ENCODE measurements at places on chromosomes 12 and 14.

DNA sequence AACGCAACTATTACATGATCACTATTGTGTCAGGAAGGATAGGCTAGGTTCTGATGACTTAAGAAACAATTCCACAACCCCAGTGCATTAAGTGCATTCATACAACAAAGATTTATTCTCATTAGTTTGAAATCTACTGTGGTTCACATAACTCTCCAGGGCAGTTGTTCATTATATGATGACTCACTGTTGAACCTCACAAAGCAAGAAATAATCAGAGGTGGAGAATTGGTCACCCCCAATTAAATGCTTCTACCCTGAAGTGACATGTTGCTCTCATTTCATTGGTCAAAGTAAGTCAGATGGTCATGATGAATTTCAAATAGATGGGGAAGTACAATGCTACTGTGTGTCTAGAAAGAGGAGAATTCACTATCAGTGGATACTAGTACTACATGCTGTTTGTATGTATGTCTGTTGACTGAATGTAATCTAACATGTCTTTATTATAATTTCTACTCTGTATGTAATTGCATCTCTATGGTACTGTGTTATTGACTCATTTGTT is 6.1 kb upstream of the HELB start:
- DNase-seq: no peak

- DNase-seq: no peak
Observed at GRCh38 chr12:130698106-130698505, 18.0 kb downstream of the RIMBP2 start.

DNA sequence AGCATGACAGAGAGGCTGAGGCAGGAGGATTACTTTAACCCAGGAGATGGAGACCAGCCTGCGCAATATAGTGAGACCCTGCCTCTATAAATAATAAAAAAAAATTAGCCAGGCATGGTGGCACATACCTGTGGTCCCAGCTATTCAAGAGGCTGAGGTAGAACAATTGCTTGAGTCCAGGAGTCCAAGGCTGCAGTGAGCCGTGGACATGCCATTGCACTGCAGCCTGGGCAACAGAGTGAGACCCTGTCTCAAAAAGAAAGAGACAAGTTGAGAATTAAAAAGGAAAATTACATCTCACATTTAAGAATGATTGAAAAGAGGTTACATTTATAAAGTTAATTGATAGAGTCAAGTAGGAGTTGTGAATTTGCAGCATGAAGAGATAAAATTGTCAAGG is 91.4 kb upstream of the TMPO start:
- no peak for DNase-seq

DNA sequence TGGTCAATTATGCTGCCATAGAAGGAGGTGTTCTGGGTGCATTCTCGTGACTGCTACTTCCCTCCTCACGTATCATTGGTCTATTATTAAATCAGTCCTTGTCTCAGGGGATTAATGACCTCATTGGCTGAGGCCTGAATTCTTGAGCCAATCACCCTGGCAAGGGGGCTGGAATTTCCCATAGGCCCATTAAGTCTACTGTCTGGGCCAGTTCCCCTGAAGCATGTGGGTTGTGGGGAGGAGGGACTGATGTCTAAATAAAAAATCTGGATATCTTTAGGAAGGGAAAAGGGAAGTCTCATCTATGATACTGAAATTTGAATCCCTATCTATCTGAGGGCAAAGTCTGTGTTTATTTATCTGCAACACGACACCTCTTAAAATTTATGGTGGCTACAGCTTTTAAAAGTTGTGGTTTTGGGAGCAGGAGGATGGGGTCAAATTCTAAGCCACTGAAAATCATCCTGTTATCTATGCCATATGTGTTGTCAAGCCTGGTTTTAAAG is 71.9 kb downstream of the DYRK2 start:
- DNase-seq: no peak

DNA sequence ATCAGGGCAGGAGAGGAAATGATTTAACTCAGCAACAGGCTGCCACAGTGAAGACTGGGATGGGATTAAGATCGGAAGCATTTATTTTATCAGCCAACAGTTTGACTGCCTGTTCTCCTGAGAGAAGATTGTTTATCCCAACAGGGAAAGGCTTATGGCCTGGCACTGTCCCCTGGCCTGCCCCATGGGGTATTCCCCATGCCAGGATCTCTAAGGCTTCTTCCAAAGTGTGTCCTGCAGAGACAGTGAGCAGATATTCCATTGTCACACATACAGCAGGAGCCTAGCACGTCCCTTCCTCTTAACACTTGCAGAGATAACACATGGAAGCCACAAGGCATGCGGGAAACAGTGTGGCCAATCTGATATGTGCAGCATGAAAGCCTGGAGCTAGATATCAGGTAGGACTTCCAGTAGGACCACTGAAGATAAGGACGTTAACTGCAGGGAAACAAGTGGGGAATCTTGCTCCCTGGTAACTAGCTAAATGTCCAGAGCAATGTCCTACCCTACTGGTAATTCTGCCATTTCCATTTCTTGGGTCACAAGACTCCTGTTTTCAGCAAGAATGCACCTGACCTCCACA is 48.2 kb downstream of the IQSEC3 start:
- DNase-seq: no peak
